ENCODE measurements at places on chromosomes 6 and 20.
A peak's percentile ranks its signal among the peaks of the same experiment; 100 is the strongest.

DNA sequence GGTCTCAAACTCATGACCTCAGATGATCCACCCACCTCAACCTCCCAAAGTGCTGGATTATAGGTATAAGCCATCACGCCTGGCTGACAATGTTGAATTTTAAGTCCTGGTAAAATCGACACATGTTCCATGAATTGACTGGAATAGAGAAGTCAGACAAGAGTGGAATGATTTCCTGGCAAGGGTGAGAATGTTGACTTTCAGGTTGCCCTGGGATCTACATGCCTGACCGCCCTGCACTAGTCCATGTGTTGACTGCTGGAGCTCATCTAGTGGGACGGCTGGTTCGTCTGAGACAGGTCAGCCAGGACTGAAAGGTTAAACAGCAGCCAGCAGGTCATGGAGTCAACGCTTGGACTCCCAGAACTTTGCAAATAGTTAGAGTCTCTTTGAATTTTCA is 88.8 kb downstream of the SASH1 start:
- no peak overlapping the region for H3K27ac ChIP-seq
- H3K4me3 ChIP-seq, result no peak overlapping the region
- DNase-seq, result no peak

DNA sequence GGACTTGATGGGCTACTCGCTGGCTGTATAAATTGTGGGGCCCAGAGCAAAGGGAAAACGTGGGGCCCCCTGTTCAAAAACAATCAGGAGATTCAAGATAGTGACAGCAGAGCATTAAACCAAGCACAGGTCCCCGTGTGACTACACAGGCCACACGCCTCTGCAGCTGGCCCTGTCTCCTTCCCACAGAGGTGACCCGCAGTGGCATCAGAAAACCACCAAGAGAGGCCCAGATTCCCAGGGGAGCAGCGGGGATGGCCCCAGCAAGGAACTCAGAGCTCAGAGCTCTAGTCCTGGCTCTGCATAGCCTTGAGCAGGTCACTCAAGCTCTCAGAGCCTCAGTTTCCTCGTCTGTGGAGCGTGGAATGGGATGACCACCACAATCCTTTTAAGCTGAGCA is 57.6 kb downstream of the CPNE5 start:
- no peaks in the 10 kb centered on the region for H3K36me3 ChIP-seq
- H3K4me1 ChIP-seq, result peaks cover 9% of the 10 kb centered on the region
- H3K4me3 ChIP-seq, result no peak overlapping the region
- peaks cover 44% of the 10 kb centered on the region for H3K27me3 ChIP-seq

- no peaks in the 10 kb centered on the region for H3K4me1 ChIP-seq
- peaks cover 13% of the 10 kb centered on the region for H3K27me3 ChIP-seq
- no peak overlapping the region for H3K27ac ChIP-seq
- no peak overlapping the region for H3K4me3 ChIP-seq
Observed at GRCh38 chr20:20212675-20213096, 155.2 kb upstream of the INSM1 start.

GRCh38 chr6:12578751-12579150 is 137.8 kb upstream of the PHACTR1 start:
- H3K4me3 ChIP-seq, result no peak overlapping the region
- no peaks in the 10 kb centered on the region for H3K36me3 ChIP-seq
- no peak overlapping the region for H3K27ac ChIP-seq

DNA sequence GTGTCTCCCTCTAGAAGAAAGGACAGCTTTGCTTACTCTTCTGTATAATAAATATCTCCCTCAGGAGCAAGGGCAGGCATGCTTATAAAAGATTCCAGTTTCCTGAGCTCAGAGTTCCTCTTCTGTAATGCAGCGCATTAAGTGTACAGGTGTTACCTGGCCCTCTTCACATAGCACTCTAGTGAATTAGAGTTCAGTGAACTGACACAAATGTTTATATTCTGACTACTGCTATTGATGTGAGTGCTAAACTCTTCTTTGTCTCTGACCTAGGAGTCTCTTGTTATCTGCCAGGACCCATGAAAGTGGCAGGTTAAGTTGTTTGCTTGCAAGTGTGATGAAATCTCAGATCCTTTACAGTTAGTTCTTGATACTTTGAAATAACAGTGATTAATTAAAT is 33.5 kb downstream of the CYB5R4 start:
- no peaks in the 10 kb centered on the region for H3K27me3 ChIP-seq
- no peaks in the 10 kb centered on the region for H3K4me1 ChIP-seq

DNA sequence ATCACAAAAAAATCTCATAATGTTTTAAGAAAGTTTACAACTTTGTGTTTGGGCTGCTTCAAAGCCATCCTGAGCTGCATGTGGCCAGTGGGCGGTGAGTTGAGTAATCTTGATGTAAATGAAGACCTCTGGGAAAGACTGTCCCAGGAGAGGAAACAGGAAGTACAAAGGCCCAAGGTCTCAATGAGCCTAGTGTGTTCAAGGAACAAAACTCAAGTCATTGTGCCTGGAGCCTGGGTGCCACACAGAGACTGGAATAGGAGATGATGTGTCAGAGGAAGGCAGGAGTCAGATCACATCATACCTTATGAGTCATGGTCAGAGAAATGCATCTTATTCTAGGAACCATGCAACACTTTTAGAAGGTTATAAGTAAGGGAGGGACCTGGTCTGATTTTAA is 51.5 kb downstream of the COL19A1 start:
- H3K27ac ChIP-seq, result peak overlapping the region; percentile 25
- peak; percentile 69 for DNase-seq
- no peaks in the 10 kb centered on the region for H3K36me3 ChIP-seq
- H3K4me1 ChIP-seq, result peaks cover 22% of the 10 kb centered on the region
- no peaks in the 10 kb centered on the region for H3K27me3 ChIP-seq

- no peak overlapping the region for H3K27ac ChIP-seq
- DNase-seq, result no peak
- no peak overlapping the region for H3K4me3 ChIP-seq
- no peaks in the 10 kb centered on the region for H3K36me3 ChIP-seq
- H3K27me3 ChIP-seq, result peaks cover 100% of the 10 kb centered on the region
Observed at GRCh38 chr20:49411221-49411925, 71.1 kb downstream of the KCNB1 start.

DNA sequence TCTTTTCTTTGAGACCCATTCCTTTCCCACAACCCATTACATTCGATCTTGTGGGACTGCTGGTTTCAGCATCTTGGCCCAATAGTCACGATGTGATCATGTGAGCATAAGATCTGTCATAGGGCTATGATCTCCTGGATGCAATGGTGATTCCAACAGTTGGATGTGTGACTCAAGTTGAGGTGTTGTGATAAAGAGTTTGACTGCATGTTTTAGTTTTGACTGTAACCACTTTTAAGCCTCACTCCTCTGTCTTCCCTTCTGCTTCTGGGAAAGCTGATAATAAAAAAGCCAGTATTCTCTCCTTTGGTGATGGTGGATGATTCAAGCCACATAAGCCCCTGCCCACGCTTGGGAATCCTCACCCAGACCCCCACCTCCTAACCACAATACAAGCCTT is 117.0 kb upstream of the ASCC3 start:
- peaks cover 9% of the 10 kb centered on the region for H3K4me1 ChIP-seq
- no peaks in the 10 kb centered on the region for H3K36me3 ChIP-seq
- no peaks in the 10 kb centered on the region for H3K27me3 ChIP-seq
- H3K4me3 ChIP-seq, result no peak overlapping the region

DNA sequence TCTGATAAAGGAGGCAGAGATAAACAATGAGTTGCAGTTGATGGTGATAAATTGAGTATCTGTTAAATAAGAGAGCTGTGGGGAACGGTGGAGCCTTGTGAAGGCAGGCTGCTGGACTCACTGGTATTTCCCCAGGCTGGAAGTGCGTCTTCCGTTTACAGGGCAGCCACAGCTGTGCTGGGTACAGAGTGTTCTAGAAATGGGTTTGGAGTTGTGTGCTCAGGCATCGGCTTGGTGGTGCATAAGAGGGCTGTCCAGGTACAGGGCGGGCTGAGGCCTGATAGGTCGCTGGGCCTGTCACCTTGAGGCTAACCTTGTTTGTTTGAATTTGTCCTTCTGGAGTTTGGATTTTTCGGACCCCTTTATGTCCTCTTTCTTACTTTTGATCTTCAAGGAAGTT is 39.3 kb downstream of the ARID1B start:
- no peaks in the 10 kb centered on the region for H3K27me3 ChIP-seq
- no peak overlapping the region for H3K4me3 ChIP-seq
- H3K27ac ChIP-seq, result no peak overlapping the region
- no peaks in the 10 kb centered on the region for H3K36me3 ChIP-seq

GRCh38 chr20:50850721-50851286 is 55.9 kb downstream of the BCAS4 start:
- H3K27ac ChIP-seq, result no peak overlapping the region
- DNase-seq, result no peak
- H3K27me3 ChIP-seq, result no peaks in the 10 kb centered on the region
- H3K36me3 ChIP-seq, result peaks cover 3% of the 10 kb centered on the region

DNA sequence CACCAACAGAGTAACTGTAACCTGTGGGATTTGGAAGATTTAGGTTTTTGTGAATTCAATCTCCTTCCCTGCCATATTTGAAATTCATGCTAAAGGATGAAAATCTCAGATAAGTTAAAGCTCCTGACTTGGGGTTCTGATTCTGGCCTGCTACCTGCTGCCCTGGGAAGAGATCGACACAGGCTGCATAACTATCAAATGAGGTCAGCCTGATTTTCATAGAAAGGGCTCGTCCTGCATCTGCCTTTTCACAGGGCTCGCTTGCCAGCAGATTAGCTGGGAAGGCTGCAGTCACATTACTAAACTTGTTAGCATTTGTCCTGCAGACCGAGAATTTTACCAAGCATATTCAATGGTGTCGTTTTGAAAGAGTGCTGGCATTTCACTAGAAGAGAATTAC is 14.6 kb downstream of the GCLC start:
- H3K4me3 ChIP-seq, result no peak overlapping the region
- H3K27ac ChIP-seq, result no peak overlapping the region
- H3K27me3 ChIP-seq, result no peaks in the 10 kb centered on the region
- no peaks in the 10 kb centered on the region for H3K36me3 ChIP-seq

DNA sequence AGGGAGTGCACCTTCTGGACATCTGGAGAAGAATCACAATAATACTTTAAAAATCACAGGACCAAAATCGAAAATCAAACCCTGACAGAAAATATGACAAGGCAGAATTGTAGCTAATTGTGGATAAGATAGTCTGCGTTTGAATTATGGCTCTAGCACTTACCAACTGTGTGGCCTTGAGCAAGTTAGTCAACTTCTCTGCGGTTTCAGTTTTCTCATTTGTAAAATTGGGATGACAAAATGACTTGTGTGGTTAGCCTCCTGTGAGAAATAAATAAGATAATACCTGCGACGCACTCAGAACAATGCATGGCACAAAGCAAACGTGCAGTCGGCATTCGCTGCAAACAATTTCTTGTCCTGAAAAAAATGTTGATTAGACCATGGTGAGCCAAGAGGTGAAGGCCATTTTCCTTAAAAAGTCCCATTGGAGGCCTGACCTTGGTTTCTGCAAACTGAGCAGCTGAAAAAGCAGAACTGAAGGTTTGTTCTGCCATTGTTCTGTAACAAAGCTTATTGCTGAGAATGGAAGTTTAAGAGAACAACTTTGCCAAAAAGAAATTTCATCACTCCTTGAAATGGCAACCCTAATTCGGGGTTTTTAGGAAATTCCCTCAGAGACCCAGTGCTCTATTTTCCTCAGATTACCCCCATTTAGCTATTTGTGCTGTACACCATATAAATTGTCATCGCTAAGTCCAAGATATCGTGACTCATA is 266.3 kb downstream of the ERMARD start:
- peaks cover 30% of the 10 kb centered on the region for H3K27me3 ChIP-seq
- no peak for DNase-seq
- H3K27ac ChIP-seq, result no peak overlapping the region
- no peaks in the 10 kb centered on the region for H3K36me3 ChIP-seq
- H3K4me3 ChIP-seq, result no peak overlapping the region
- H3K4me1 ChIP-seq, result no peaks in the 10 kb centered on the region

GRCh38 chr6:89454300-89454699 is 21.3 kb downstream of the ANKRD6 start:
- no peak overlapping the region for H3K4me3 ChIP-seq
- no peaks in the 10 kb centered on the region for H3K36me3 ChIP-seq
- H3K4me1 ChIP-seq, result no peaks in the 10 kb centered on the region
- no peak for DNase-seq

- H3K27me3 ChIP-seq, result peaks cover 100% of the 10 kb centered on the region
- no peak overlapping the region for H3K27ac ChIP-seq
- no peak overlapping the region for H3K4me3 ChIP-seq
- H3K4me1 ChIP-seq, result no peaks in the 10 kb centered on the region
Observed at GRCh38 chr6:40485300-40485699, 101.9 kb downstream of the LRFN2 start.

- no peaks in the 10 kb centered on the region for H3K27me3 ChIP-seq
- H3K4me1 ChIP-seq, result peaks cover 80% of the 10 kb centered on the region
- no peak for DNase-seq
- H3K4me3 ChIP-seq, result no peak overlapping the region
- peak overlapping the region; percentile 44 for H3K27ac ChIP-seq
- peaks cover 7% of the 10 kb centered on the region for H3K36me3 ChIP-seq
Observed at GRCh38 chr6:46985943-46986342, 56.2 kb downstream of the ADGRF1 start.

DNA sequence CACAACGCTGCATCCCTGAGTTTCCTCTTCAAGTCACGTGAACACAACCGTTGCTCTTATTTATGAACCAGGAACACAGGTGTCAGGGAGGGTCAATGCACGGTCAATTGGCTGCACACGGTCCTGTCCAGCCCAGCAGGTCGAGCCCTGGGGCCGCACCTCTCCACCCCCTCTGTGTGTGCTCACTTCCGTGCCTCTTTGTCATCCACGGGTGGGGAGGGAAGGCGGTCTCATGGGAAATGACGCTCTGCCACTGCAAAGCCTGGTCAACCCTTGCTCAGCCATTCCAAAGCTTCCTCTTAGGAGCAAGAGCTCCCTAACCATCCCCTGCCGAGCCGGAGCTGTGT is 38.7 kb downstream of the DACT2 start:
- H3K27me3 ChIP-seq, result peaks cover 58% of the 10 kb centered on the region
- DNase-seq, result peak; percentile 30
- no peak overlapping the region for H3K4me3 ChIP-seq
- no peaks in the 10 kb centered on the region for H3K4me1 ChIP-seq

GRCh38 chr6:132041706-132042105 is 90.5 kb upstream of the CCN2 start:
- H3K36me3 ChIP-seq, result no peaks in the 10 kb centered on the region
- H3K4me3 ChIP-seq, result no peak overlapping the region
- DNase-seq, result no peak
- no peak overlapping the region for H3K27ac ChIP-seq

DNA sequence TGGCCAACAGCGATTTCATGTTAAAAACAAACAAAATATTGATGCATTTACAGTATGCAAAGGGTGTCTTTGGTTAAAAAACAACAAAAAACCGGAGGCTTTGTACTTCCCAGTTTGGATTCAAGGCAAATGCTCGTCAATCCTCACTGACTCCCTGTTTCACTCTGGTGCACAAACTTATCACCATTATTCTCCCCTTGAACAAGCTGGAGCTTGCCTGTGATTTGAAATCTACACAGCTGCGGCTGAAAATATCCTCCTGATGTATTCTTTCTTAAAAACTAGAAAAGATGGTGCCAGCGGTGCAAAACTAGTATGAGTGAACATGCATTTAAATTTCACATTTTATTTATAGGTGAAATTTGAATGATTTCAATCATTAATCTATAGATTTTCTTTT is 3.3 kb downstream of the PERP start:
- H3K4me3 ChIP-seq, result peak overlapping the region; percentile 89
- no peaks in the 10 kb centered on the region for H3K27me3 ChIP-seq
